Iris pigment epithelial cell (primary cell): ENCODE measurements at places on chromosomes 7 and 10.

GRCh38 chr10:110642204-110643034 is 1.7 kb upstream of the RBM20 start:
- DNase-seq = no peak

DNA sequence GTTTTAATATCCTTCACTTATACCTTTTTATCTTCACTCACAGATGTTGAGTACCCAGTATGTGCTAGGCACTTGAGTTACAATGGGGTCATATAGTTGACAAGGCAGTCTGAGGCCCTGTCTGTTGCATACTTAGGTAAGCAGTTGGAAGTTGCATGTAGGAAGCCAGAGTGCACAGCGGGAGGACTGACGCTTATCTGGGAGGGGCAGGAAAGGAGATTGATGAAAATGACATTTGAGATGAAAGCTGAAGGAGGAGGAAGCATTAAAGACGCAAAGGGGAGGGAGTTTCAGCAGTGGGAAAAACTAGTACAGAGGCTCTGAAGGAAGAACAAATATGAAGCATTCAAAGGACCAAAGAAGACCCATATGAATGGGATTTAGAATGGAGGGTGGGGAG is 266.2 kb downstream of the HTR7 start:
- no peak for DNase-seq

GRCh38 chr7:82705517-82706260 is 262.1 kb upstream of the CACNA2D1 start:
- peak; percentile 15 for DNase-seq

DNA sequence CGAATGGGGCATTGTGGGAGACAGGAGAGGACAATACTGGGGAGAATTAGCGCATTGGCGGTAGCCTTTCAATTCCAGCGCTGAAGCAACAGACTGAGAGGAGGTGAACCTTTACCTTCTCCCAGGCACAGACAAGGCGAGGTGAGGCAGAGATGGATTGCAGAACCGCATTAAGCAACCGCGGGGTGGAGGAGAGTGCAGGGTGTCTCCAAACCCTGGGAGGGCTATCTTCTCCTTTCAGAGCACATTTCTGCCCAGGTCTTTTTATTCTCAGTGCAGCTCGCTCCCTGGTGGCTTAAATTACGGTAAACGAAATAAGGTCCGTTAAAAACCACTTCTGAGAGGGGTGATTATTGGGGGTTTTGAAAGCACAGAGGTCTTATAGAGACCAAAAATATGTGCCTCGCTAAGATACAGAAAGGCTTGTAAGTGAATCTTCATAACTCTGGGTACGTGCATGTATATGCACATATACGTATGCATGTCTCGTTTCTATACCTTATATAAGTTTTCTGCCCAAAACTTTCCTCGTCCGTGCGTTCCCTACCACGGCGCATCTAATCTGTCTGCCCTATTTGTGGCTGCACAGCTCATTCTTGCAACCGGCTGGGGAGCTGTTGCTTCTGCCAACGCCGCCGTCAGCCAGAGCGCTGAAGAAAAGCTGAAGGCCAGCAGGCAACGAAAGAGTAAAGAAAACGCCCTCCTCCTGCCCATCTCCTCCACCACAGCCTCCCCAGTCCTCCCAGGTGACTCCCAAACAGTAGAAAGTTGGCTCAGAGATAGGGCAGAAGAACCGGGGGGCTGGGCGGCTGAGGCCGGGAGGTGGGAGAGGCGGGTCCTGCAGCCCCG is 895 bp upstream of the ZNF804B start:
- DNase-seq = peak; percentile 6

GRCh38 chr7:22812353-22812752 is 10.3 kb downstream of the TOMM7 start:
- DNase-seq = no peak

GRCh38 chr7:151456782-151457181 is 16.8 kb upstream of the CRYGN start:
- DNase-seq = no peak

DNA sequence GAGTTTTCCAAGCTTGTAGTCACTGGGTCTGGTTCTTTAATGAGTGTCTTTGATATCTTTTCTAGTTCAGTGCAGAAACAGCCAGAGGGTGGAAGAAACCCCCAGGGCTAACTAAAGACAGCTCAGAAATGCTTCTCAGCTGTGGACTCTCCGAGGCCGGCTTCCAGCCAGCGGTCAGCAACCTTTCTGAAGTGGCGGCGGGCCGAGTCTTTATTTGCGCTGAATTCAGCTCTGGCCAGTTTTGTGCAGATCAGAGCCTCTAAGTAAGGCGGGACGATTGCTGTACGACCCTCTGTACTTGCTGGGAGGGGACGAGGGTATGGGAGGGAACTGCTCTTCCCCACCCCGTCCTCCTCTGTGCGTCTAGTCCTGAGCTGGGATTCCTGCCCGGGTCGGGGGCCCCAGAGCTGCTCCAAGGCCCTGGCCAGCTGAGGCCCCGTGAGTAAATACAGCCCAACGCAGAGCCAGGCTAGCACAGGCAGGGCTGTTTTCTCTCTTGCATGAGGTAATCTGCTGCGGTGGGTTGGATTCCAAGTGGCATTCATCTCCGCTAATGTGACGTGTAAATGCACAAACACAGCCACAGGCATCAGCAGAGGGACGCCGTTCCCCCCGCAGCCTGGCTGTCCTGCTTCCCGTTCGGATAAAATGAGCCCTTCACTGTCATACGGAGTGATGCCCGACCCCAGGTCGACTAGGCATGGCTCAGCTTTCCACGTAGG is 159.8 kb downstream of the PIP4K2A start:
- DNase-seq = peak; percentile 92

- DNase-seq = no peak
Observed at GRCh38 chr7:35251606-35252310, 2.1 kb downstream of the TBX20 start.

DNA sequence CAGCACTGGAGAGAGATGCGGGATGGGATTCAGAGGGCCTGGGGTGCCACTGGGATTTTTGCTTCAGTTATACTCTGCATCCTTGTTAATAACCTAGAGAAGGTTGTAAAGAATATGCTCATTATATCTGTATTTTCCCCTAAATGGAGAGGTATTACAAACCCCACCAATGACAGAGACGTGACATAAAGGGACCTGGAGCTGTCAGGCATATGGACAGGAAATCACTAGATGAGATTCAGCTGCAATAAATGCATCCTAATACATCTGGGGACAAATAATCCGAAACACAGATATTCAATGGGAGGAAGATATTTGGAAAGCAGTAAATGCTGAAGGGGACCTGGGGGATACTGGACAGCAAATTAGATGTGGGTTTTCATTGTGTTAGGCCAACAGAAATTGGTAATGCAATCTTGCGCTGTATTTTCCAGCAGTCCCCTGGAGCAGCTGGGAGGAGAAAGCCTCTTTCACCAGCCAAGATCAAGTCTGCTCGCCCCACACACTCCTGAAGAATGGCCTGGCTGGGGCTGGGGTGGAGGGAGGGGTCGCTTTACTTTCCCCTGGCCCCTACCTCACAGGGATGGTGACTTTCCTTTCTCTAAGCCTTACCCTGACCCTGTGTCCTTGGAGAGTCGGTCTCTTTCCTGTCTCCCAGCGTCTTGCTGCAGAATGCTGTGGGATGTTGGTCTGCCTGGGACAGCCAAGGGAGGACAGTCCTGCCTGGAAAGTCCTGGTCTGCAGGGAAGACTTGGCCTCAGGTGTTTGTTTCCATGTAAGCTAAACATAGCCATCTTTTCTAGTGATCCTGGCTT is 653.8 kb downstream of the LRMDA start:
- DNase-seq = no peak

DNA sequence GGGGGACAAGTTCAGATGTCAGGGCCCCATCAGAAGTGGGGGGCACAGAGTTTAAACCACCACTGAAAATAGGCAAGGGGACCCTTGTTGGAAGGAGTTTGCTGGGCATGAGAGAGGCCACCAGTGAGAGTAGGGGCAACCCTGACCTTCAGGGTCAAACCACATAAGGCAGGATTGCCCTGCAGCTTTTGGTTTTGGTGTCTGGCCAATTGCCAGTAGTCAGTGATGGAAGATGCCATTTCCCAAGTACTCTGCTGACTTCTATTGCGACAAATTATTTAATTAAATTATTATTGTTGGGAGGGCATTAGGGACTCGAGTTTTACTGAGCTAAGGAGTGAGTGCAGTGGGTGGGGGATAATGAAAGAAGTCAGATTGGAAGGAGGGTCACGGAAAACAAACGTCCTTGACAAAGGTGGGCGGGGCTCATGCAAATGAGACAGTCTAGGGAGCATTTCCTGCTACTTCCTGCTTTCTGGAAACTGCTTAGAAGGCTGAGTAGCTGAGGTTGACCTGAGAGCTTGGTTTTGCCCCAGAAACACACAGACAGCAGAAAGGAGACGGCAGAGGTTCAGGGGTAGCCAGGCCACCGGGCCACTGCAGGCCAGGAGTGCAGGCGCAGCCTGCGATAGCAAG is 74.2 kb upstream of the ANLN start:
- DNase-seq = no peak

GRCh38 chr7:47080816-47081215 is 501.1 kb downstream of the TNS3 start:
- DNase-seq = peak; percentile 43

DNA sequence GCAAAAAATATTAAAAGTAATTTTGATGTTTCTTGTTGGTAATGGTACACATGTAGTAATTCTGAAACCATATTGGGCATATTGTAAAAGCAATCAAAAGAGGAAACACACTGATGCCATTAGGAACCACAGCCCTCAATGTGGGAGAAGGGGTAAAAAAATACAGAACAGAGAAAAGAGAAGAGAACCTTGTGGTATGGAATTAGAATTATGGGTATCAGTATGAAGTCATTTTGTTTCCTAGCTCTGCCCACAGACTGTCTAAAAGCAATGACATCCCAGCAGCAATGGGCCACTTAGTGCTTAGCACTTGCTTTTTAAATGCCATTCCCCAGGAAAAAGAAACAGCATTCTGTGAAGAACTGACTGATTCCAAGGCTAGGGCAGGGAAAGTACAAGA is 61.5 kb downstream of the CPVL start:
- no peak for DNase-seq

GRCh38 chr10:50152792-50153272 is 85.1 kb downstream of the WASHC2A start:
- no peak for DNase-seq

GRCh38 chr10:110617425-110618229 is 26.5 kb upstream of the RBM20 start:
- no peak for DNase-seq

DNA sequence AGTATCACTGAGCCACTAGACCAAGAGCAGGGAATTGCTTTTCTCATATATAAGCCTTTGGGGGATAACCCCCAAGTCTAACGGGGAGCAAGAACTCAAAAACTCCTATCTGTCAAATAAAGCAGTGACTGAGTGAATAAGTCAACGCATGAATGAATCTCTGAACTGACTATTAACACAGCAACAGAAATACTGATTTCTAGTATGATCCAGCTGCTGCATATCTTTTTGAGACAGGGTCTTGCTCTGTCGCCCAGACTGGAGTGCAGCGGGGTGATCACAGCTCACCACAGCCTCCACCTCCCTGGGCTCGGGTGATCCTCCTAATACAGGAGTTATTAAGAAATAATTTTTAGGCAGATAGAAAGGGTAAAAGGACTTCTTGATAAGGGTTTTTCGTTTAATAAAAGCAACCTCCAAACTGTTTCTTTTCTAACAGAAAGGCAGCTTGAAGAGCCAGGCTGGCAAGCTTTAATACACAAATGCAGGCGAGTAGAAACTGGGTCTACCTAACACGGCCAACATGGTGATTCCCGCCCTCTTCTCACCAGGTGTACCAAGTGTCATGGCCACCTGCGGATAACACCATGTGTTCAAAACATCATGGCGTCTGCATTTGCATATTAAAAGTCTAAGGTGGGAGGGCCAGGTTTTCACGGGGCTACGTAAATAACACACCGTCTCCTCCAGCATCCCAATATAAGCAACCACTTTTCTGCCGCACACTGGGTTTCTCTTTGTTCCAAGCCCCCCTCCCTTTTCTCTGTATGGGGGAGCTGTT is 631.9 kb downstream of the PARD3 start:
- no peak for DNase-seq

GRCh38 chr7:118214051-118214832 is 10.3 kb upstream of the ANKRD7 start:
- peak; percentile 67 for DNase-seq

DNA sequence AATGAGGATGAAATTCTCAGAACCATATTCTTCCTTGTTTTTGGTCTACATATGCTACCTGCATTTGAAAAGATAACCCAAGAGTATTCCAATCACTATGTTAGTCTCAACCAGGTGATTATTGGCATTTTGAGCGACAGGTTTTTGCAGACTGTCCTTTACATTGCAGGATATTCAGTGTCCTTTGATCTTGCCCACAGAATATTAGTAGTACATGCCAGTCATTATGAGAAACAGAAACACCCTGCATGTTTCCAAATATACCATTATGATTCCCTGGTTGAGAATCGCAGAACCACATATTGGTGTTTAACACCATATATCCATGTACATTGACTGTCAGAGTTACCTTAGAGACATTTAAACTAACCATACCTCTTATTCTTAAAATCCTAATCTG is 30.6 kb downstream of the TMEM243 start:
- DNase-seq = no peak

DNA sequence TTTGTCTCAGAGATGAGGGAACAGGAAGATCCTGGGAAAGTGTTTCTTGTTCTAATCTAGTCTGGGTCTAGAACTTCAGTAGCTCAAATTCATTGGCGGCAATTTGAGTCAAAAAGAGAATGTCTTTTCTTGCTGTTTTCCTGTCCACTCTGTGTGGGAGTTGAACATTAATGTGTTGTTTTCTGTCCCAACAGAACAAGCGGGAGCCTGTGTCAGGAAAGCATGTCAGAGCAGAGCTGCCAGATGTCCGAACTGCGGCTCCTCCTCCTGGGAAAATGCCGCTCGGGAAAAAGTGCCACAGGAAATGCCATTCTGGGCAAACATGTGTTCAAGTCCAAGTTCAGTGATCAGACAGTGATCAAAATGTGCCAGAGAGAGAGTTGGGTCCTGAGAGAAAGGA is 16.0 kb downstream of the GIMAP8 start:
- no peak for DNase-seq

- peak; percentile 23 for DNase-seq
Observed at GRCh38 chr7:37942934-37943610, 22.6 kb downstream of the EPDR1 start.

DNA sequence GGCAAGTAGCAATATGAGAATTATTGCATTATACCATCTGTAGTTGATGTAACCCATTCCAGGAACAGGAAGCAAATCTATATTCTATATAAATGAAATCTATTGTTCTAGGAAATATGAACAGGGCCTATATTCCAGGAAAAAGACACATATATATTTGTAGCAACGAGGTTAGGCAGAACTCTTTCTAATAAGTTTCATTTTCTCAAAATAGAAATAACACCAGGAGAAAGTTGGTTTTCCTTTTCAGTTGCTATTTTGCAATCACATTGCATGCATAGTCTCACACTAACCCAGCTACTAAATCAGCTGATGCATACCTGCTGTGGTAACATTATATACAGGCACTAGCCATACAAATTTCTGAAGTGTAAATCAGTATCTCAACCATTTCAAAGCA is 6.2 kb upstream of the IFIT2 start:
- DNase-seq = peak; percentile 91
